ENCODE measurements at places on chromosomes 1 and 21. TPM values are rescaled to one million over a fixed set of nuclear protein-coding genes. Genes with fewer than 3 reads are reported as not detected.

GRCh38 chr1:97610748-97611147, 310.1 kb downstream of the DPYD start:
- no peak for DNase-seq

- no peak for DNase-seq
Observed at GRCh38 chr1:220485131-220485530, 42.8 kb upstream of the MARK1 start.

Gene SLC25A44
- 20.3 TPM for total RNA-seq

GRCh38 chr1:235911876-235912275, 45.2 kb upstream of the LYST start:
- no peak for DNase-seq

Gene CYP2J2
- total RNA-seq, result 176 TPM

GRCh38 chr1:193791746-193792145, 605.3 kb upstream of the B3GALT2 start:
- no peak for DNase-seq

Gene KCNJ9
- not detected for total RNA-seq

GRCh38 chr1:183912265-183912886, 107.5 kb downstream of the RGL1 start:
- no peak for DNase-seq

Gene SNX7
- 18.7 TPM for total RNA-seq

GRCh38 chr21:28431022-28431421, 561.7 kb downstream of the LTN1 start:
- no peak for DNase-seq

- no peak for DNase-seq
Observed at GRCh38 chr21:32519945-32520874, 65.1 kb downstream of the TCP10L start.

Gene ADGRL2
- total RNA-seq, result 40.0 TPM

DNA sequence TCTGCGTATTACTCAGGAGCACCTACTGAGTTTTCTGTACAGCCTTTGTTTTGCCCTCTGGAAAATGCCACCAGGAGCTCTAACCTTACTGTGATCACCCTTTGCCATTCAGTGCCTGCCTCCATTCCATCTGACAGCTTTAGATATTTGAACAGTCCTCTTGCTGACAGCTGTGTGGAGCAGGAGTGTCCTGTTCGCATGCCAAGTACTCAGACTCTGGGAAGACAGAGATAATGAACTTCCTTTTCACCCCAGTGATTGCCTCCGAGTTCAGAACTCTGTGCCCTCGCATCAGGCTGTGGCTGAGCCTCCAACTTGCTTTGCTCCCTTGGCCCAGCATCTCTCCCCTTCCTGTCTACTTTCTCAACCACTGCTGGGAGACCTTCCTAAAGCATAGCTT, 74.0 kb downstream of the CACNA1E start:
- no peak for DNase-seq

- peak; percentile 61 for DNase-seq
Observed at GRCh38 chr1:40861224-40862003, 749 bp downstream of the CITED4 start.

GRCh38 chr1:56939209-56939608, 26.6 kb downstream of the C8B start:
- DNase-seq, result no peak

DNA sequence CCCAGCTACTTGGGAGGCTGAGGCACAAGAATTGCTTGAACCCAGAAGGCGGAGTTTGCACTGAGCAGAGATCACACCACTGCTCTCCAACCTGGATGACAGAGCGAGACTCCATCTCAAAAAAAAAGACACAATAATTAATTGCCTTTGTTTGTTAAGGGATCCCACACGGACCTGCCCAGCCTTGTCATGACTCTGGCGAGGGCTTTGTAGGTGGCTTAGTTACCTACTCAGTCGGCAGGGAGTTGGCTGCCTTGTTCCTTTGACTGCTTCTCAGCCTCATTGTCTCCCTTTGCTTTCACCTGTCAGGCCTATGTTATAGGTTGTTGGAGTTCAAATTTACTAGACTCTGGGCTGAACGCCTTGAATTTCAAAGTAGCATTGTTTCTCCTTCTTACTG, 82.0 kb downstream of the UBE4B start:
- DNase-seq, result no peak

Gene NT5C1A
- total RNA-seq, result 41.4 TPM

DNA sequence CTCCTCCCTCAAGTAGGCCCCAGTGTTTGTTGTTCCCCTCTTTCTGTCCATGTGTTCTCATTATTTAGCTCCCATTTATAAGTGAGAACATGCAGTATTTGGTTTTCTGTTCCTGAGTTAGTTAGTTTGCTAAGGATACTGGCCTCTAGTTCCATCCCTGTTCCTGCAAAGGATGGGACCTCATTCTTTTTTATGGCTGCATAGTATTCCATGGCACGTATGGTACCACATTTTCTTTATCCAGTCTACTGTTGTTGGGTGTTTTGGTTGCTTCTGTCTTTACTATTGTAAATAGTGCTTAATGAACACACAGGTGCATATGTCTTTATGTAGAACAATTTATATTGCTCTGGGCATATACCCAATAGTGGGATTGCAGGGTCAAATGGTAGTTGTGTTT, 232.9 kb downstream of the TPR start:
- DNase-seq, result no peak

Gene CELA3A
- 4.6 TPM for total RNA-seq

DNA sequence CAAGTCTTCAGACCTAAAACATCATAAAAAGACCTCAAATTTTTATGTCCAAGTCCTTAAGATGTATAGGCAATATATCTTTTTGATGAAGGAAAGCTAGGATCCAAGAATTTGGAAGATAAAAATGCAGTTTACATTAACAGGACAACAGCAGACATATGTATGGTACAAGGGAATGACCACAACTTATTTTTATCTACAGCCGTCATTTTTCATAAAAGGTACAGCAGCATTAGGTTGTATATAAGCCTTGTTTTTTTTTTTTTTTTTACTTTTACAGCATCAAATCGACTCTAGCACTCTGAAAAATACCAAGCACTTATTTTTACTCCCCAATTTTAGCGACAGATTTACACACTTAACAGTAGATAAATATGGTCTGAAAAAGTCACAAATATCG, 1.3 kb downstream of the SRSF10 start:
- no peak for DNase-seq

DNA sequence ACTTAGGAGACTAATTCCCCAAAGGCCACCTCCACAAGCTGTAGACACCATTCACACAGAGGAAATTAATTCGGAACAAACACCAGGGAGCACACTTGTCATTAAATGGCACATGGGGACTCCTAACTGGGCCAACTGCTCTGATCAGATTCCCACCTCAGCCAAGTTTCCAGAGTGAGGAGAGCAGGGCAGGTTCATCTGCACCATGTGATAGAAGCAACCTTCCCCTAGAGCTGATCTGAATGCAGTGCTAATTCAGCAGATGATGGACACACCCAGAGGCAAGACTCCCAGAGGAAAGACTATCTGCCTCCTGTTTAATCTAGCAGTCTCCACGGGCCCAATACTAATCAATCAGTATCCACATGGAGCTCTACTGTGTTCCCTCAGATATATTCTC, 147.0 kb downstream of the VAV3 start:
- DNase-seq, result peak; percentile 13

Gene PLXNA2
- 17.9 TPM for total RNA-seq

Gene ANP32E
- total RNA-seq, result 49.1 TPM

Gene LCE2B
- total RNA-seq, result not detected

- DNase-seq, result no peak
Observed at GRCh38 chr1:201218409-201218808, 27.8 kb downstream of the IGFN1 start.

Gene LORICRIN
- total RNA-seq, result not detected

DNA sequence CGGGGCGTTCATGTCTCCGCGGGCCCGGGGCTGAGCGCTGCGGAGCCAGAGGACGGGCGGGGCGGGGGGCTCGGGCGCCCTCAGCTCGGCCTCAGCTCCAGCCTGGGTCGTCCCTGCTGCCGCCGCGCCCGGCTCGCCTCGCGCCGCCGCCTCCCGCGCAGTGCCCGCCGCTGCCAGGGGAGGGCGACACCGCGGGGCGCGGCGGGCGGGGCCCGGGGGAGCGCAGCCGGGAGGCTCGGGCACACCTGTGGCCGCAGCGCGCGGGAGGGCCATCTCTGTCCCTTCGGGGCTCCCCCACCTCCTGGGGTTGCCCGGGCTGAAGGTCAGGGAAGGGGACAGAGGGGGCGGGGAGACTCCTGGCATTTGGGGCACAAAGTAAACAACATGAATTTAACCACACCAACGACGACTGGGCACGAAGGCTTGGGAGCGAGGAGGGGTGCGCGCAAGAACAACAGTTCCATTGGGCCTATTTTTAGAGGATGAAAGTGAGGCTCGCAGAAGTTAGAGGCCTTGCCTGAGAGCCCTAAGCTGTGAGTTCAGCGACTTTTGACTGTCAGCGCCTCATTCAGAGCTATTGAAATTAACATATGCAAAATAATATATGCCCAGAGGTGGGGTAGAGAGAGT, at the start of gene FAM131C:
Gene FAM131C, minus strand, starts transcription at position 162 of the 630 bp plus-strand sequence. CDS start 209 bp downstream, outside the sequence.
- no peak for DNase-seq

GRCh38 chr1:76285578-76286135, 211.1 kb downstream of the ST6GALNAC3 start:
- no peak for DNase-seq

GRCh38 chr1:172338295-172338735, 82.2 kb upstream of the C1orf105 start:
- DNase-seq, result no peak

DNA sequence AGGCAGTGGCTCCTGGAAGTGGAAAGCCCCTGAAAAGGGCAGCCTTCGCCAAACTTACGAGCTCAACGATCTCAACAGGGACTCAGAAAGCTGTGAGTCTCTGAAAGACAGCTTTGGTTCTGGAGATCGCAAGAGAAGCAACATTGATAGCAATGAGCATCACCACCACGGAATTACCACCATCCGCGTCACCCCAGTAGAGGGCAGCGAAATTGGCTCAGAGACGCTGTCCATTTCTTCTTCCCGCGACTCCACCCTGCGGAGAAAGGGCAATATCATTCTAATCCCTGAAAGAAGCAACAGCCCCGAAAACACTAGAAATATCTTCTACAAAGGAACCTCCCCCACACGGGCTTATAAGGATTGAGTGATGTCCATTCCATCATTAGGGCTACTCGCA, 42.4 kb downstream of the PLPPR4 start:
- DNase-seq, result no peak

Gene C8B
- total RNA-seq, result not detected

- DNase-seq, result no peak
Observed at GRCh38 chr1:18869847-18870594, 10.6 kb upstream of the TAS1R2 start.

Gene TMEM61
- total RNA-seq, result not detected

DNA sequence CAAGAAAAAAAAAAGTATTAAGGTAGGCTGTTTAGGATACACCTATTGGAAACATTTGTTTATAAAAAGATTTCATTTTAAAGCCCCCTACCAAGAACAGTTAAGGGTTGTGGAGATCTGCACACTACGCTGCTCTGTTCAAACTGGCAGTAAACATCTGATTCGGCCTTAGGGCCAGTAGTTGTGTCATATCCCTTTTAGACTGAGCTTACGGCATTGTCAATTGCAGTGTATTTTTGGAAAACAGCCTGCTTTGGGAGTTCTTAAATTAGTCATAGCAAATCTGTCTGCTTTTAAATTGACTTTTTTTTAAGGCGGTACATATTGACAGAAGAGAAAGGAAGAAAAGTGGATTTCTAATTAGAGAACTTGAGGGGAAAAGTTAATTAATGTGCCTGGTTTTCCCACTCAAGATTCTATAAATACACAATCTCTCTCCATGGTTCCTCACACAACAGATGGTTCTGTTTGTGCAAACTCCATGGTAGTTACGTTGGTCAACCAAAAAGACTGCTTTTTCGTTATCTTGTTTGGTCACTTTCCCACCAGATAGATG, 1.7 kb upstream of the ELK4 start:
- DNase-seq, result no peak

DNA sequence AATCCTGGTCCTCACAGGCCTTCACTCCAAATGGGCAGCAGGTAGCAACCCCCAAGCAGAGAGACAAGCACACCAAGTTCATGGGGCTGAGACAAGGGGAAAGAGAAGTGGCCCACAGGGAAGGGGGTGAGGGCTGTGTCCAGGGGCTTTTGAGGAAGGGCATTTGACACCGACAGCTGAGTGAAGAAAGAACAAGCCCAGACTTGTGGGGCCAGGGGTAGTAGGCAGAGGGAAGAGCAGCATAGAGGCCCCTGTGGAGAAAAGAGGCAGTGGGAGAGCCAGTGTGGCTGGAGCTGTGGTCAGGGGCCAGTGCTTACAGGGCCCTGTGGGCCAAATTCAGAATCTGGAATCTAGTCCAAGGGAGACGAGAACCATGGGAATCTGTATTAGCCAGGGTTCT, 85.4 kb downstream of the IGSF21 start:
- DNase-seq, result no peak
